ENCODE measurements at places on chromosomes 1 and 21. TPM values are rescaled to one million over a fixed set of nuclear protein-coding genes. Genes with fewer than 3 reads are reported as not detected.

The C21orf58 gene
- 3.7 TPM for total RNA-seq

The KRTAP13-2 gene
- total RNA-seq: not detected

GRCh38 chr1:57325117-57325516, 98.7 kb downstream of the DAB1 start:
- DNase-seq: no peak

DNA sequence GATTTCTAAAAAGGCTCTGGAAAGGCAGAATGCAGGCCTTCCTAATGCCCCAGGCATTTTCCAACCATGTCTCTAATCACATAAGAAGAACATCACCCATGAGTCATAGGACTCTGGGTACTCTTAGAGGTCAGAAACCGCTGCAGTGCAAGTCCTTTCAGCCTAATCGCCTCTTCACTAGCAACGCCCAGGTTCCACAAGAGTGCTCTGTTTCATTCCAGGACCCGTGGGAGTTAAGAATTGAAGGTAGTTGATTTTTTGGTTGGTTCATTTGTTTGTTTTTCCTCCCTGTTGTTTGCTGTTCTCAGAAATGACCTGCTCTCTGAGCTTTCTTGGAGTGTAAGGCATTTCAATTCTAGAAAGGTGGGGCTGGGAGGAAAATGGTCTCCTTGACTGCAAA, 123.2 kb downstream of the NR5A2 start:
- DNase-seq: no peak

DNA sequence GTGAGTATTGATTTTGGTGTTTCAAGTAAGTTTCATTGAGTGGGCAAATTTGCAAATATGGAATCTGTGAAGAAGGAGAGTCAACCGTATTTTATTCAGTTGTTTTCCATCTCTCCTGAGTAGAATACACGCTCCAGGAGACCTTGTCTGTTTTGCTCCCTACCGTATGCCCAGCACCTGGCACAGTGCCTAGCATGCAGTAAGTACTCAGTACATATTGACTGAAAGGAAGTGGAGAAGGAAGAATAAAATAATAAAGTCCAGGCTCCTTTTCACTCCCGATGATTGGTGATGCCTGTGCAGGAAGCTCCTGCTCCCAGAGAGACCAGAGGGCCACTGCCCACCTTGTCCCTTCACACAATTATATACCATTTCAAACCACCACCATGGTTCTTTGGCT, 59.4 kb upstream of the NEK2 start:
- no peak for DNase-seq

The EXO5 gene
- 11.6 TPM for total RNA-seq

The TRAF3IP3 gene
- 85.2 TPM for total RNA-seq

The CEP85 gene
- 25.5 TPM for total RNA-seq

GRCh38 chr21:45130324-45130774, 56.0 kb downstream of the ADARB1 start:
- no peak for DNase-seq

- DNase-seq: no peak
Observed at GRCh38 chr21:41326414-41327080, 9.9 kb downstream of the FAM3B start.

- no peak for DNase-seq
Observed at GRCh38 chr1:38775175-38775845, 84.3 kb downstream of the RRAGC start.

DNA sequence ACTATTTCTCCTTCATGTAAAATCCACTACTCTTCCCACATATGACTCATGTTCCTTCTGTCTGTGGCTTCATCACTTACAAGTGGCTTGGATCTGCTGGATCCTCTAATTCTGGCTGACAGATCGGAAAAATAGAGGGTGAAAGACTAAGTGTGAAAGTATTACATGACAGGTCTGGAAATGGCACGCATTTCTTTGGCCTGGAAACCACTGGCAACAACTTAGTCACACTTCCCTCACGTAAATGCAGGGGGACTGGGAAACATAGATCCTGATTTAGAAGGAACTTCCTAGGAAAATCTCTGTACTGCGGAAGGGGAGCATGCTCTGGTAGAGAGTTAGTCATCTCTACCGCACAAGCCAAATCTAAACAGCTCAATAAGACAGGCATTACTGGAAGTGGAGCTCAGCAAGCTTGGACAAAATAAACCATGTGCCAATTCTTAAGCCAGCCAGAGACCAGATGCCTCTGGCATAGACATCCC, 305.4 kb upstream of the PTBP2 start:
- DNase-seq: no peak

GRCh38 chr1:177340601-177341067, 169.9 kb downstream of the BRINP2 start:
- no peak for DNase-seq

The ADAMTS1 gene
- 1.1 TPM for total RNA-seq

DNA sequence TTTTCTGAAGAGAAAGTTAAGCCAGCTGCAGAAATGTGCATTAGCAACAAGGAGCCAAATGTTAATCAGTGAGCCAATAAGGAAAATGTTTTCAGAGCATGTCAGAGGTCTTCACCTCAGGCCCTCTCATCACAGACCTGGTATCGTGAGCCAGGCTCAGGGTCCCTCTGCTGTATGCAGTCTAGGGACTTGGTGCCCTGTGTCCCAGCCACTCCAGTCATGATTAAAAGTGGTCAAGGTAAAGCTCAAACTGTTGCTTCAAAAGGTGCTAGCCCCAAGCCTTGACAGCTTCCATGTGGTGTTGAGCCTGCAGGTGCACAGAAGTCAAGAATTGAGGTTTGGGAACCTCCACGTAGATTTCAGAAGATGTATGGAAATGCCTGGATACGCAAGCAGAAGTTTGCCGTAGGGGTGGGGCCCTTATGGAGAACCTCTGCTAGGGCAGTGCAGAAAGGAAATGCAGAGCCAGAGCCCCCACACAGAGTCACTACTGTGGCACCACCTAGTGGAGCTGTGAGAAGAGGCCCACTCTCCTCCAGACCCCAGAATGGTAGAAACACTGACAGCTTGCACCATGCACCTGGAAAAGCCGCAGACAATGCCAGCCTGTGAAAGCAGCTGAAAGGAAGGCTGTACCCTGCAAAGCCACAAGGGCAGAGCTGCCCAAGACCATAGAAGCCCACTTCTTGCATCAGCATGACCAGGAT, 1128.7 kb downstream of the AMY1C start:
- no peak for DNase-seq

Data from activated T-cell treated with anti-CD3 and anti-CD28 coated beads, Interleukin-2, amount 50 U/mL, for 4 hours (primary cell).